Trophoblast cell (in vitro differentiated cells and primary cell): ENCODE measurements at places on chromosomes 7 and 10.

DNA sequence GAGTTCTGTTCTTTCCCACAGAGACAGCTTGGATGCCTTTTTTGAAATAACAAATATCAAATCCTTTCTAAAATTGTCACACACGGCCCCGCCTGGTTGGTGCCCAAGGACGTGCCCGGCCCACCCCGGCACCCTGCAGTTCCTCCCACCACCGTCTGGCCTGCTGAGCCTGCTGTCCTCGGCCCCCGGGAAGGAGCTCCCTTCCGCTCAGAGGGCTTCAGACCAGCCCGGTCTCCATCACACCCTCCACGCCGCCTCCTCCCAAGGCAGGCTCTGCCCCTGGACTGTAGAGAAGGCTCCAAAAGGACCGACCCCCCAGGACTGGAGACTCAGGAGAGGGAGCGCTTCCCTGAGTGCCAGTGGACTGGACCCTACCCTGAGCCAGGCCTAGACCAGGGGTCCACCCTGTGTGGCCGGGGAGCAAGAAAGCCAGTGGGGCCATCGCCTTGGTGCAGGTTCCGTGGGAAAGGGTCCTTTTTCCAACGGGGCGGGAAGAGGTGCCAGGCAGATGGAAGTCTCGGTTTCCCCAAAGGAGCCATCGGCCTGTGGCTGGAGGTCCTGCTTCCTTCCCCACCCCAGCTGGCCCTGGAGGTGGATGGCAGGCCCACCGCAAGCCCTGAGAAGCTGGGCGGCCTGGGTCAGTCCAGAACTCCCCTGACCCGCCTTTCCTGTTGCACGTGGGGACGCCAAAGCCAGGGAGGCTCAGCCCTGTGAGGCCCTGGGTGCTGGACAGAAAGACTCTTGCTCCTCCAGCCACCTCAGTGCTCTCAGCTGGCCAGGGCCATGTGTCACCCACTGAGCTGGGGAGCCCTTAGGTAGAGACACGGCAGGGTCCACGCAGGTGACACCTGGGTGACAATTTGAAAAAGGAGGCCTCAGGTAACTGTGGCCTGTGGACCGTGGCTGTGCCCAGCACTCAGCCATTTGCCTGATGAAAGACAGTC is 69.8 kb downstream of the PWWP2B start:
- no peak for DNase-seq

- no peak for DNase-seq
Measured at GRCh38 chr10:86636311-86636710, 18.0 kb upstream of the OPN4 start.

GRCh38 chr7:20542594-20542993 is 72.9 kb upstream of the ABCB5 start:
- no peak for DNase-seq

- no peak for DNase-seq
Measured at GRCh38 chr7:10577866-10578374, 395.8 kb upstream of the PHF14 start.

- peak; percentile 29 for DNase-seq
Measured at GRCh38 chr10:29946953-29947700, 112.3 kb downstream of the JCAD start.

- no peak for DNase-seq
Measured at GRCh38 chr10:106500041-106500924, 664.2 kb downstream of the SORCS1 start.

- DNase-seq, result no peak
Measured at GRCh38 chr7:27187475-27188385, 2.7 kb upstream of the HOXA11 start.

- no peak for DNase-seq
Measured at GRCh38 chr7:83096065-83096580, 66.6 kb downstream of the PCLO start.

- DNase-seq, result no peak
Measured at GRCh38 chr7:157558516-157558874, 221.7 kb downstream of the DNAJB6 start.

DNA sequence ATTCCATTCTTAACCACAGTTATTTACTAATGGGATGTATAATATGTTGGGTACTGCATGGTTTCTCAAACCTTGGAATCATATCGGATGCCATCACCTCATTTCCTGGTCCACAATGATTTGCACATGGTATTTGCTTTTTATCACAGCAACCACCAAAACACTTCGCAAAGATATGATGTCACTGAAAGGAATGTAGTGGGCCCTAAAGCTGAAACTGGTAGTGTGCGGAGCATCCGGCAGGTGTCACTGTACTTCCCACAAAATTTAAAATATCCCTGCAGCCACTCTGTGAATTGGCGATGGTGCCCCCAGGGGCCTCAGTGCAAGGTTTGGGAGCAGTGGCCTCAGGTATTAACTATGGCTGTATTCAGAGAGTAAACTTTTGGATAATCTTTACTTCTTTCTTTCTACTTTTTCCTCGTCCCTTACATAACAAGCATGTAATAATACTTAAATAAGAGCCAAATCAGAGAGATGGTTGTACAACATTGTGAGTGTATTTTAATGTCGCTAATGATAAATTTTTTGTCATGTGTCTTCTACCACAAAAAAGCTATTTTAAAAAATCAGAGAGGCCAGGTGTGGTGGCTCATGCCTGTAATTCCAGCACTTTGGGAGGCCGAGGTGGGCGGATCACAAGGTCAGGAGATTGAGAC is 66.2 kb downstream of the FAM241B start:
- DNase-seq, result peak; percentile 91

GRCh38 chr10:32960022-32960421 is 2.0 kb upstream of the ITGB1 start:
- no peak for DNase-seq

GRCh38 chr7:80726666-80727065 is 88.2 kb downstream of the CD36 start:
- DNase-seq, result no peak

GRCh38 chr10:123134343-123134914 is 1.3 kb upstream of the HMX3 start:
- no peak for DNase-seq

- DNase-seq, result no peak
Measured at GRCh38 chr10:43236176-43236850, 30.6 kb downstream of the RASGEF1A start.

DNA sequence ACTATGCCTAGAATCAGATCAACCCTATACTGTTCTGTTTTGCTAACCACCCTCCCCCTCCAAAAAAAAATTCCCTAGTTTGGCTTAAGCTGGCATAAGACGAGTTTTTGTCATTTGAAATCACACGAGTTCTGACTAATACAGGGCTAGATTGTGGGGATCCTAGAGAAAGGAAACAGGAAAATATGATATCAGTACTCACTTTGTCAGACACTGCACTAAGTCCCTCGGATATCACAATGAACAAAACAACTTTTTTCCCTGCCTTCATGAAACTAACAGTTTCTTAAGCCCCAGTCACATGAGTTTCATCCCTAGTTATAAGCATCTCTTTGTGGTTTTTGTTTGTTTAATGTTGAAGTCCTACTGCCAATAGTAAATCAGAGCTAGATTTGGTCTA is 118.5 kb downstream of the ITGB8 start:
- no peak for DNase-seq

DNA sequence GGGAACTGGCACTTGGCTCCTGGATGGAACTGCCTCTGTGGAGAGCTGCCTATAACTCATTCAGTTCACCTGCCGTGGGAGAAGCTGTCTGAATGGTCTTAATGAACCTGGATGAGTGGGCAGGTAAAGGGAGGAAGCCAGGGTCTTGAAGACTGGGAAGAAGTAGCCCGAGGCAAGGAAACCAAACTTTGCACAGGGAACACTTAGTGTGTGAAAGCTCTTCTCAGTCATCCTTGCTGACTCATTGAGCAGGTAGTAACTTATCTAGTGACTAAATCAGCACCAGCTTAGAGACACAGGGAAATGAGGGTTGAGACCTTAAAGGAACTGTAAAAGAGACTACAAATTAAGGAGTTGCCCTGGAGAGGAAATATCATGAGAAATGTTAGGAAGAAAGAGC is 9.9 kb downstream of the LRRC4 start:
- DNase-seq, result peak; percentile 94

DNA sequence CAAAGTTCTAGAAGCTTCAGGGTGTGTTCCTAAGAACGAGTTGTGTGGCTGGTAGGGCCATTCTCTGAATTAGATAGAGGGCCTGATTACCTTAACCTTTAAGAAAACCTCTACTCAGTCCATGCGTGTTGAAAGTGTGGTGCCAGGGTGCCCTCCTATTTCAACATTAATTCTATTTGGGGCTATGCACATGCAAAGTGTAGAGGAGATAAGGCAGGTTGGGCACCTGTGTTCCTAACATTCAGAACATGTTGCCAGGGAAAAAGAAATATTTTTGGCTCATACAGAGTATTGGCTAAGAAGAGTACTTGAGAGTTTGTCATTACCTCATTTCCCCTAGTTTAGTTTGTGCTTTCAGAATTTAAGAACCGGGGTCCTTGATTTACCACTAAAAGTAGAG is 20.6 kb downstream of the SLC26A3 start:
- no peak for DNase-seq
